ENCODE measurements at places on chromosomes 16 and 17.

- no peak for DNase-seq
These were observed 2.7 kb downstream of the TSEN54 start for GRCh38 chr17:75518983-75519537.

DNA sequence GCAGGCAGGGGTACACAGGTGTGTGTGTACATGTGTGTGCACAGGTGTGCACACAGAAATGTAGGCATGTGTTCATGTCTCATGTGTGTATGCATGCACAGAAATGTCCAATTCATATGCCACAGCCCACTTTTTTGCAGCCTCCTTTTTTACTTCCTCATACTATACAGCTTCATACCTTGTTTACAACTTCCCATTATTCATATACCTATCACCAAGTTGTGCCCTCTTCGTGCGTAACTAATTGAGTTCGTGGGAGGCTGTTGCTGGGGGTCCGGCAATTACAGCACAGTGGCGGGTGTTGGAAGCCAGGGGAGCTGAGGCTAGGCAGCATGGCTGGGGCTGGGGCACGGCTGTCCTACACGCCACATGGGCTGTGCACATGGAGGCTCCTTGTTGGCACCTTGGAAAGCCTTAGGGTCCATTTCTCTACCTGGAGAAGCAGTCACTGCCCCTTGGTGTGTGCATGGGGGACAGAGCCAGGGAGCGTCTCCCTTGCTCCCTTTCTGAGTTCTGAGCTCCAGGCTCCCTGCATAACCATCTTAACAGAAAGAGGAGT, 266.7 kb downstream of the ENGASE start:
- DNase-seq, result no peak

DNA sequence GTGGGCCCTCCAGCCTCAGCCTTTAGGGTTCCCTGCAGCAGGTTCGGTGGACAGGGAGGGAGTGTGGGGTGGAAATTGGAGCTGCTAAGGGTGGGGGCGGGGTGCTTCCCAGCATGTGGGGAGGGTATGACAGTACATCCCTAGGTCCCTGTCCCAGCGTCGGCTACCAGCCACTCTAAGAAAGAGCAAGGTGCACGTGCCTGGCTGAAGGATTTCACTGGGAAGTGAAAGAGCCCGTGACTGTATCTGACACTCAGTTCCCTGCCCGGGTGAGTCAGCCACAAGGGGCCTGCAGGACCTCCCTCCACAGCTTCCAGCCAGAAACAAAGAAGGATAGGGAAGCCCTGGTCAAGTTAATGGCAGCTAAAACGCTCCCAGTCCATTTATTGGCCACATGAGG, 4.1 kb downstream of the SNRNP25 start:
- no peak for DNase-seq

GRCh38 chr17:80443916-80444643, 29.1 kb downstream of the ENDOV start:
- no peak for DNase-seq

GRCh38 chr16:942436-943060, 28.2 kb downstream of the LMF1 start:
- DNase-seq, result no peak

GRCh38 chr16:57570301-57571070, 28.0 kb downstream of the ADGRG5 start:
- DNase-seq, result no peak

DNA sequence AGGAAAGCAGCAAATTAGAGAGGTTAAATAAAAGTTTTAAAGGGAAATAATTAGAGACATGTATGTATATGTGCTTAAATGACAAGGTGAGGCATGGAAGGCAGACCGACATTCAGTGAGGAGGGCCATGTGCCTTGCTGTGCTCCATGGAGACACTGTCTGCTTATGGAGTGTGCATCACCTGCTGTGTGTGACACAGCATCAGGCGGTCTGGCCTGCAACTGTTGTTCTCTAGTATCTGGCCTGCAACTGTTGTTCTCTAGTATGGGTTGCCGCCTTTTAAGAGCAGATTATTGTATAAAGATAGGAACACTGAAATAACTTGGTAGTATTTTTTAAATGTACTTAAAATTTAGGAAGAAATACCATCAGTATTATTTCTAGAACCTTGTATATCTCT, 225.1 kb downstream of the LGALS9B start:
- DNase-seq, result no peak

- DNase-seq, result no peak
These were observed 278.8 kb upstream of the C16orf82 start for GRCh38 chr16:26787924-26788323.

DNA sequence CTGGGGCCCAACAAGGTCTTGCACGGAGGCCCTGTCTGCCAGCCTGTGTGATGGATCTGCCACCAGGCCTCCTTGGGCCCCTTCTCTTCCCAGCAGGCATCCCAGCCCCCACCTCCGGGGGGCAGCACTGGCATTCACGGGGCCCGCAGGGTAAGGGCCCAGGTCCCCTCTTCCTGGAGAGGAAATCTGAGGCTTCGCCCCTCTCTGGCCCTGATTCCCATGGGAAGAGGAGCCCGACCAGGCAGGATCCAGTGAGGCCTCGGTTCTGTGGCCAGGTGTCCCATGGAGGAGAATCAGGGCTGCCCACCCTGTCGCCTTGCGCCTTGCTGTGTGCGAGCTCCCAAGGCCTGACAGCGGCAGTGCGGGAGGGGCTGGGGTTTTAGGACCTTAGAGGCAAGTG, 48.4 kb downstream of the PDPK1 start:
- DNase-seq, result peak; percentile 30

- no peak for DNase-seq
These were observed 12.4 kb upstream of the YWHAE start for GRCh38 chr17:1412185-1413110.

- no peak for DNase-seq
These were observed 182.3 kb downstream of the TMEM132E start for GRCh38 chr17:34761646-34762045.

GRCh38 chr16:67151431-67152097, 766 bp upstream of the B3GNT9 start:
- no peak for DNase-seq

- DNase-seq, result no peak
These were observed 10.5 kb downstream of the IQCK start for GRCh38 chr16:19728636-19728965.

DNA sequence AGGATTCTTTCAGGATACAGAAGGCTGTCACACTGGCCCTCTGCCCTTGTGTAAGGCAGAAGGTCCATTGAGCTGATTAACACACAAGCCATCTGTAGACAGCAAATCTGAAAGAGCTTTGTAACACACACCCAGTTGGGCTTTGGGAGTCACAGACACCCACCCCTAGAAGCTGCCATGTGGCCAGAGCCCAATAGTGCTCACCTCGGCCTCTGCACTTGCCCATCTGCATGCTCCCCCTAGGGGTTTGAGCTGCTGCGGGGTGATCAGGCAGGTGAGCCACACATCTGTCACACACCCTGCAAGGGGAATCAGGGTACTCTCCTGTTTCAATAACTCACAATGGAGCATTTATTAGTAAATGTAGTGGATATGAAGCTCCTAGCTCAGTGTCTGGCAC, 138.3 kb downstream of the CHD9NB start:
- DNase-seq, result no peak

DNA sequence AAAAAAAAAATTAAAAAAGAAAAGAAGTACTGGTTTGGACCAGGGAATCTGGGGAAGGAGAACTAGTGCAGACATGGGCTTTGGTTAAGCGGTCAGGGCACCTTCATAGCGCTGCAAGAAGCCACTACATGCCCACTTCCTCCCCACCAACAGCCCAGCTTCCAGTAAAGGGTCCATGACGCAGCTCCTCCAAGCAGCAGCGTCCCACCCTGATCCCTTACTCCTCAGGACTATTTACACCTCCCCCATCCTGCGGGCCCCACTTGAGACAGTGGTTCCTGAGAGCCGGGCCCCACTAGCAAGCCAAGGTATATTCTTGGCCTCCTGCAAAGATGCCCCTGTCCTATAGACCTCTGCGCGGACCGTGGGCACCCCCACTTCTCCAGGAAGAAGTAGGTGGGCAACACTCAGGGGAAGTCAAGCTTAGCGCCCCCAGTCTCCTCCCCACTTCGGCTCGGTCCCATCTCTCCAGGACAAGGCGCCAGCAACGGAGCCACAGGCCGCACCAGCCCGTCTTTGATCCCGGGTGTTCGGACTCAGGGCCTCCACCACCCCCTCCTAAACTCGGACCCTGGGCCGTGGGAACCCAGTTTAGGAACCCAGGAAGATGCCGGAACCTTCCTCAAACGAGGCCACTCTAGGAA, 913 bp upstream of the PRR14 start:
- no peak for DNase-seq

DNA sequence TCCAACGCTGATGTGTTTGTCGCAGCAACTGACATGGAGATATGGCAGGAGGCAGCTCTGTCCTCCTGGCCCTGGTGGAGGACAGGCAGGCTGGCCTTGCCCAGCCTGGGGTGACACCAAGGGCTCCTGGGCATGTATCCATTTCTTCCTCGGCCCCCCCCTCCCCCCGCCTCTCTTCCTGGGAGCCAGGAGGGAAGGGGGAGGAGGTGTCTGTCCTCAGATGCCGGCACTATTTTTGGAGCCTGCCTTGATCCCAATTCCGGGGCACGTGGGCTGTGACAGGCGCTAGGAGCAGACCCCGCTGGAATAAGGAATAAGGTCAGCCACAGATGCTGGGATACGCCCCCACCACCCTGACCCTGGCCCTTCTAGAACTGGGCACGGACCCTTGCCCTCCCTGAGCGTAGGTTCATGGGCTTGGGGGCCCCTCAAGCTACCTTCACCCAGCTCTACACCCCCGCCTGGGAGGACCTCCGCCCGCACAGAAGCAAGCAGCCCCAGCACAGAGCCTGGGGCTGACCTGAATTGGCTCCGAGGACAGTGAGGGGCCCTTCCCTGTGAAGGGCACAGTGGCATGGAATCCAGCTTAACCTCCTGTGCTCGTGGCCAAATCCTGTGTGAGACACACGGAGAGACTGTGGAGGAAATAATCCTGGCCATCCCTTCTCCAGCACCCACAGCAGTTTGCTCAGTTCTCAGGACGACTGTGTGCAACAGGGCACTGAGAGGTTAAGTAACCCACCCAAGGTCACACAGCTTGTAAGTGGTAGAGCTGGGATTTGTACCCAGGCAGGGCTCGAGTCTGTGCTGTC, 24.1 kb downstream of the SEC14L5 start:
- DNase-seq, result no peak

GRCh38 chr16:72012607-72013006, 4.1 kb downstream of the DHODH start:
- no peak for DNase-seq

DNA sequence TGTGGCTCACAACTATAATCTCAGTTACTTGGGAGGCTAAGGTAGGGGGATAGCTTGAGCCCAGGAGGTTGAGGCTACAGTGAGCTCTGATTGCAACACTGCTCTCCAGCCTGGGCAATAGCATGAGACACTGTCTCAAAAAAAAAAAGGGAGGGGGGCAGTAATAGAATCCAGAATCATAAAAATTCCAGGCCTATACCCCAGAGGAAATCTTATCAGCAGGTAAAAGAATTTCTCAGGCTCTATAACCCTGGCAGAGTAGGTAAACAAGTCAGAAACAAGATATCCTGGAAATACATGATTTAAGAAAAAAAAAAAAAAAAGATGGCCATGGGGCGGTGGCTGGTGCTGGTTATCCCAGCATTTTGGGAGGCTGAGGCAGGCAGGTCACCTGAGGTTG, 12.9 kb downstream of the SPAG9 start:
- no peak for DNase-seq

GRCh38 chr17:61744252-61744651, 119.1 kb downstream of the BRIP1 start:
- DNase-seq, result no peak

GRCh38 chr16:24328835-24329452, 72.8 kb downstream of the CACNG3 start:
- no peak for DNase-seq

DNA sequence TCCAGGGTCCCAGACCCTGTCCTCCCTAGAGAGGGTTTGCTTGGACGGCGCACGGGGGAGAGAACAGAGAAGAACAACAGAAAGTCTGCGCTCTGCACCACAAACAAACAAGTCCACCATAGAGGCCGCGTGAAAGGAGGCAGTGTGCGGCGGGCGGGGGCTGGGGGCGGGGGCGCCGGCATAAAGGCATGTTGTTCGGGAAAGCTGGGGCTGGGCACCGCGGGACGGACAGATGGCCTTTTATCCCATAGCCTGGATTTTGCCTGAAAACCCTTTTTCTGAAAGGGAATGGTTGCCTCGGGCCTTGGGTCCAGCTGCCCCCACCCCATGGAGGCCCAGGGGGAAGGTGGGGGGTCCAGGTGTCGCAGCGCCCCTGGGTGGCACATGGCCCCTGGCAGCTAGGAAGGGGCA, 26.0 kb downstream of the FA2H start:
- DNase-seq, result no peak

DNA sequence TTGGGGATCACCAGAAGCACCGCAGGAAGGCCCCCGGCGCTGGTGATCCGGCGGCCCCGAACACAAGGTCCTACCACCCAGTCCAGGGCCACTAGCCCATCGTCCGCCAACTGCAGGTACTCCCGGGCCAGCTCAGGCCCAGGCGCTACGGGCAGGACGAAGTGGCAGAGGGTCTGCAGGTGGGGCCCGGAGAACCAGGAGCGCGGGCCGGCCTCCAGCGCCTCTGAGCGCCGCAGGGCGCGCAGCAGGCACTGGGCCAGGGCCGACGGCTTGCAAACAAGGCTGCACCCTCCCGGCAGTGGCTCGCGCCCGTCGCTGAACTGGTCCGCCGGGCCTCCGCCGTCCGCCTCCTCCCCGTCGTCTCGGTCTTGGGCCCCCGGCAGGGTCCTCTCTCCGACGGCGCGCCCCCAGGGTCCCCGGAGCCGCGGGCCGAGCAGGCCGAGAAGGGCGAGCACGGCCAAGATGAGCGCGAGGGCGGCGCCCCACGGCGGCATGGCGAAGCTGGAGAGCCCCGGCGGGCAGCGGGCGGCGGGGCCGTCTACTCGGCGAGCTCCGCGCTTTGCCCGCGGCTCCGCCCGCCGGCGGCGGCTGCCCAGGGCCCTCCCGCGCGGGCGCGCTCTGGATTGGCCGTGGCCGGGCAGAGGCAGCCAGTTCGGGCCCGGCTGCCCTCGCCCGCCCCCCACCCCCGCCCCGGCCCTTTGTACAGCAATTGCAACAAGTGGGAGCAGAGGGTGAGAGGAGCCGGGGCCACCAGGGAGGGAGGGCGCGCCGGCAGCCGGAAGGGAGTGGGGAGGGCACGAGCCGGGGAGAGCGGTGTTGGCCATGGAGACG, at the start of gene ABHD15:
Gene ABHD15 (minus strand): TSS at position 565 of the 831 bp plus-strand sequence. CDS start 71 bp downstream, at position 494.
- peak; percentile 85 for DNase-seq

DNA sequence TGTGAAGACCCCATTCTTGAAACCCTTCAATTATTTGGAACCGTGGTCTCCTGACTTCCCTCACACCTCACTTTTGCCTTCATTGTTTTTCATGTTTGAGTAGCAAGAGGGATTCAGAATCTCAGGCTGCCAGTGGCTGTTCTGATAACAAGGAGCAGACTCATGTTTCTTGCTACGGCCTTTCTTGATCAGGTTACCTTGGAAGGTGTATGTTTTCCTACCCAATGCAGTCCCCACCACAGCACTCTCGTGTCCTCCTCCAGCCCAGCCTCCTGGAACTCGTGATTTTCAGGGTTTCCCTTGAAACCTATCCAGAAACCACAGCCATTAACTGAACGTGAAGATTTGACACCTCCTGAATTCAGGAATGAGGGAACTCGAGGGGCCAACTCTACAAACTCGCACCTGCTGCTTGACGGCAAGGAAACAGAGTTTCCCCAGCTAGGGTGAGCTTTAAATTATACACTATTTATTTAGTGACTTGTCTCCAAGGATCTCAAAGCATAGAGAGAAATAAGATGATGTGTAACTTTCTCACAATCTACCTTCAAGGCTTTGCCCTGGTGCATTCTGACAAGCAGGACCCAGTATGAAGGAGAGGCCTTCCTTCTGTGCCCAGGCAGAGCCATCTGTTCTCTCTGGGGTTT, 1.6 kb downstream of the ZFHX3 start:
- DNase-seq, result no peak

- DNase-seq, result no peak
These were observed 38.2 kb upstream of the ZC3H18 start for GRCh38 chr16:88531931-88532433.
